Stimulated activated CD8-positive, alpha-beta memory T cell treated with anti-CD3 and anti-CD28 coated beads, Interleukin-4, amount 100 ng/mL, for 1 hour (primary cell): ENCODE measurements at places on chromosomes 4 and X.

GRCh38 chrX:40570346-40571093 lies 10.2 kb upstream of the ATP6AP2 start:
- DNase-seq, result no peak

DNA sequence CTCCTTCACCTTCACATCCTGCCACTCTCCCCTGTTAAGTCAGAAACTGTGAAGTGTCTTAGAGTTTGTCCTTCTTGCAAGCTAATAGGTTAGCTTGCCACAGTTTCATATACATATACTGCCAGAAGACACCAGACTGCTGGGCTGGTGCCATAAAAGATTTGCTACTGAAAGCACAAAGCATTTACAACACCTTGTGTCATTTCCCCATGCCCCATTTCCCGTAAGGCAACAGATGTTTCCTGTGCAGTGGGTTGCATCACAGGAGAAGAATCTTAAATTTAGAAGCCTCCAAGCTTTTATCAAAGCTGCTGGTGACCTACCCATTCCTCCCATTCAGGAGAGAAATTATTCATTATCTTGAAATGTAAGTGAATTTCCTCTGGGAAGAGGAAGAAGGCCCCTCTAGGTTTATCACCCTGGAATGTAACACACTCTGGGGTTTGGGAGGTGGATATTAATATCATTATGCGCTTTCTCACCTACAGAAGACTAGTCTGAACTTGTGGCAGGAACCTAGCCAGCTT lies 34.5 kb upstream of the RAB33B start:
- DNase-seq, result no peak

GRCh38 chr4:20464381-20464780 lies 212.7 kb downstream of the SLIT2 start:
- no peak for DNase-seq

DNA sequence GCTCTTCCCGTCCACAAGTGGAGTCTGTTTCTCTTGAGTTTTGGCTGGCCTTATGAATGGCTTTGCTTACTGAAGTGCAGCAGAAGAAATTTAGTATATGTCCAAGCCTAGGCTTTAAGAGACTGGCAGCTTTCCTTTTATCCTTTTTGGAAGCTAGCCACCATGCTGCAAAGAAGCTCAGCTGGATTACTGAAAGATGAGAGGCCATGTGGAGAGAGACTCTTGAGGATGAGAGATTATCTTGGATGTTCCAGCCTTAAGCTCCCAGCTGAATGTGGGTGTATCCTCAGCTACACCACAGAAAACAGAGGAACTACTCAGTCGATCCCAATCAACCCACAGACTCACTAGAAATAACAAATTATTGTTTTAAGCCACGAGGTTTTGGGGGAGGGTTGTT lies 12.5 kb downstream of the CCNG2 start:
- DNase-seq, result no peak

DNA sequence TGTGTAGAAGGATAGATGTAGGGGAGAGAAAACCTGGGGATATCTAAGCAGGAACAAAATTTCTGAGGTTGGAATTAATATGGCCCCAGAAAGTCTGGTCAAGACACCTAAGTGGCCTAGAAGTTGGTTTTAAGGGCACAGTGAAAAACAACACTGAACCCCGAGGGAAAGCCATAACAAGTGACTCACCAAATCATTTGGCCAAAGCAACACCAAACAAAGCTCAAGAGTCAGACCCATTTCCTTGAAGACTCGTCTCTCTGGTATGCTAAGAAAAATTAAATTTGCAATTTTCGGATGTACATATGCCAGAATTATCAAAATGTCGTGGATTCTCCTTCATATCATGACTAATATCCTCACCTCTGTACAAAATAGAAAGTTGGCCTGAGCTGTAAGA lies 162.9 kb downstream of the SMIM20 start:
- DNase-seq, result no peak

GRCh38 chr4:180900781-180901180 lies 1342.4 kb upstream of the TENM3 start:
- DNase-seq, result no peak

DNA sequence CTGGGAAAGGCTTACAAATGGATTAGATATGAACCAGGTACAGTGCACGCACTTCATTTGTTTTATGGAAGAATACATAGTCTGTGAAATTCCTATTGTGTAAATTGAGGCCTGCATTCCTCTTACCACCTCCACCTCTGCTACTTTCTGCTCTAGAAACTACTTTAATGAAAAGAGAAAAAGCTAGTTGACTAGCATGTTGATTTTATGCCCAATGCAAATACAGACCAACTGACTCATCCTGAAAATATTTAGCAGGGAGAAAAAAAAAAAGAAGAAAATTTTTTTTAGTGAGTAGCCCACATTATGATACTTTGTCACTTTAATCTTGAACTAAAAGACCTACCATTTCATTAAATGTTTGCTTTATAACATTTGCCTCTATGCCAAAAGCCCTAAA lies 41.2 kb downstream of the DCLK2 start:
- DNase-seq, result no peak

GRCh38 chr4:67167849-67168248 lies 377.5 kb downstream of the CENPC start:
- DNase-seq, result no peak

DNA sequence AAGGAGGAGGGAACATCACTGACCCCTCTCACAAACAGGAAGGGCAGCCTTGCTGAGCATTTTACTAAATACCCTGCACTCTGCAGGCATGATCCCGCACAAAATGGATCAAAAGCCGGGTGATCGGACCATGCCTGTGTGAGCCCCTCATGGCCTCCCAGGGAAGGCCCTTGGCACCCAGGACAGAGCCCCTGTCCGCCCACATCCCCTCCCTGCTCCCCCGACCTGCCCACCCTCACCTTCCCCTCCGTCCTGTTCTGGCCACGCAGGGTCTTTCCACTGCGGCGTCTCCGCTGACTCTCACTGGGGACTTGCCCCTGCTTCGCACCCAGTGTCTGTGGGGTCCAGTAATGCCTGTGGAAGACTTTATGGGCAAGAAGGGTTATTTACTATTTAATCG lies 105.0 kb downstream of the HMX1 start:
- DNase-seq, result no peak

DNA sequence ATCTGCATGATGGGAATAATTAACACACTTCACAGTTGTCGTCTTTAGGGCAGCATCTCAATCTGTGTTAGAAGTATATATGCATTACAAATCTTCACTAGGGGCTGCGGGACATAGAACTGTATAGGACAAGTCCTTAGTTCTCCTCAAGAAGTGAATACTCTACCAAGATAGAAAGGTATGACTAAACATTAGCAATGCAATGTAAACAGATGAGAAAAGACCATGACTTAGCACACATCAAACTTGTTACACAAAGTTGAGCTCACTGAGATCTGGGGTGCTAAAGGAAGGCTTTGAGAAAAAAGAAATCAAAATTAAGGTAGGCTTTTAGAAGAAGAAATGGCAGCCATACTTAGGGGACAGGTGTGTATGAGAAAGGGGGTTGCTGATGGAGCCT lies 182.1 kb upstream of the MAP3K15 start:
- DNase-seq, result no peak

- no peak for DNase-seq
Measured at GRCh38 chr4:144410230-144410783, 235.6 kb upstream of the HHIP start.

GRCh38 chr4:122814426-122814825 lies 12.2 kb upstream of the FGF2 start:
- no peak for DNase-seq

- no peak for DNase-seq
Measured at GRCh38 chr4:106541253-106541652, 172.7 kb upstream of the GIMD1 start.

DNA sequence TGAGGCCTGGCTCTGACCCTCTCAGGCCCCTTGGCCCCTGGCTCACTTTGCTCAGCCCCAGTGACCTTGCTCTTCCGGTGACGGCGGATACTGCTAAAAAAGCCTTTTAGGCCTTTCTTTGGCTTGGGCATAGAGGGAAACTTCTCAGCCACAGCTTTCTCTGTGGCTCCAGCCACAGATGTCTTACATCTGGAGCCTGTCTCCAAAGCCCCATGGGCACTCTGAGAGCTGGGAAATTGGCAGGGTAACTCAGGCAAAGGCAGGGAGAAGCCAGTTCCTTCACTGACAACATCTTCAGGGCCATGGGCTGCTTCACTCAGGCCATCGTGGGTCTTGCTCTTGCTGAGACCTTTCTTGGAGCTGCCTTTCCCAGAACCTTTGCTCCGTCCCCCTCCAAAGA lies 12.8 kb downstream of the AMER1 start:
- no peak for DNase-seq

GRCh38 chr4:19721587-19721986 lies 530.1 kb upstream of the SLIT2 start:
- DNase-seq, result no peak

DNA sequence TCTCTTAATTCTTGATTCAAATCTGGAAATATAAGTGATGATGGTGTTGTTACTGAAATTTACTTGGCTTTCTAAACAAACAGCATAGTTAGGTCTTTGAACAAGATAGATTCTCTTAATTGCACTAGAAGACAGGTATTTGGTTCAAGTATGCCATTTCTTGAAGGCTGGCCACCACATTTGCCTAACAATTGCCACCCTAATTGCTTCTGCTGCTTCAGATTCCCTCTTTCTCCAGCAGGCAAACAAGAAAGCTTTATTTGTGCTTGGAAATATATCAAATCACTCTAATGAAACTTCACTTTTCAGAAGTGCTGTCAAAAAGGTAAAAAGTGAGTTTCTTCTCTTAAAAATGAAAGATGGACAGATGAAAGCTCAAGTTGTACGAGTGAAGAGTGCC lies 418.6 kb downstream of the INPP4B start:
- DNase-seq, result no peak

DNA sequence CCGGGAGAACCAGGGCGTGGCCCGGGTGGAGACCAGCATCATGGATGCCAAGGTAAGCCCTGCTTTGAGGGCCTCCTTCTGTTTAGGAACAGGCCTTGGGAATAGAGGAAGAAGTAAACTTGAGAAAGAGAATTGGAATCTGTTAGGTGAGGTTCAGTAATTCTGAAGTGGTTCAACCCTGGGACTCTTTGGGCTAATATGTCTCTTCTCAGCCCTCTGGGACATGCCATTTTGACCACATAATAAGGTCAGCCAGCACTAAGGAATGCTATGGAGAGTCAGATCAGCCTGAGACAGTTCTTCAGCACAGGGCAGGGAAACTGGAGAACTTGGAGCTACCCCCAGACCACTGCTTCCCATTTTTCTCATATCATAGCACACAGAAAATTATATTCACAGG lies 63.3 kb upstream of the PRPS1 start:
- no peak for DNase-seq

- no peak for DNase-seq
Measured at GRCh38 chrX:8341814-8342590, 122.6 kb upstream of the VCX3B start.

- no peak for DNase-seq
Measured at GRCh38 chrX:93264261-93265002, 408.9 kb downstream of the NAP1L3 start.

DNA sequence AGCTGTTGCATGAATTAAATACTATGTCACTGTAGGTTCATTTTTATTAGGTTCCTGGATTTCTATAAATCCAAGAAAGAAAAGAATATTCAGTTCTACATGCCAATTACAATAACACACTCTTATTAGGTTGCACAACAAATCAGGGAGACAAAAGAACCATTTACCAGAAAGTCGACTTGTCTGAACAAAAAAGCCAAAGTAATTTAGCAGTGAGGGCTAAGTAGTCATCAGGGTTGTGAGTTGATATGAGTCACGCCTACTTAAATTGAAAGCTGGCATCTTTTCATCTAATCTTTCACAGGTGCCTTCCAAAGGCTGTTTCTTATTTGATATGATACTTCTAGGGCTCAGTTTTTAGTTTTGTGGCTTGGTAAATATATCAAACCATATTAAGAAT lies 25.4 kb upstream of the GNRHR start:
- DNase-seq, result no peak

DNA sequence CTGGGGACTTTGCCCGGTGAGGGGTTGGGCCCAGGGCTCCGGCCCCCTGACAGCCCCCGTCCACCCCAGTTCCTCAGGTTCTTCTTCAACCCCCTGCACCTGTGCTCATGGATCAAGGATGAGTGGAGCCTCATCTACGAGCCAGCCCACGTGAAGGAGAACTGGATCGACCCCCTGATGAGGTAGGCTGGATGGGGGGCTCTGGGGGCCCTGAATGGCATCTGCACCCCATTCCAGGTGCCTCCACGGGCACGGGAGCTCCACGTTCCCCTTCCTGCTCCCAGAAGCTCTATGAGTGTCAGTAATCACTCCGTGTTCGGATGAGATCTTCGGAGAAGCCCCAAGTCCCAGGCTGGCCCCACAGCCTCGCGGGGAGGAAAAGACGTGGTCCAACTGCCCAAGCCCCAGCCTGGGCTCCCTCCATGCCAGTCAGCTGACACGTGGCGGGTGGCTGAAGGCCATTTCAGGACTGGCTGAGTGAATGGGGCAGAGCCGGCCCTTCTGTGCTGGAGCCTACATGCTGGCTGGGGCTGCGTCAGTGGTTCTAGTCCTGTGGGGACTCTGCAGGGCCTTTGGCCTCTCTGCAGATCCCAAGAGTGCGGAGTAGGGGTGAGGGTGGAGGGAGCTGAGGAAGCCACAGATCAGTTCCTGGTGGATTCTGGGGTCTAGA lies 24.4 kb downstream of the CFAP99 start:
- DNase-seq, result no peak

- DNase-seq, result no peak
Measured at GRCh38 chr4:5539584-5539983, 168.8 kb downstream of the EVC2 start.

- no peak for DNase-seq
Measured at GRCh38 chrX:50407976-50408375, 62.6 kb downstream of the DGKK start.

- DNase-seq, result no peak
Measured at GRCh38 chrX:136353526-136354093, 52.8 kb downstream of the ADGRG4 start.

GRCh38 chr4:176546975-176547374 lies 227.2 kb downstream of the SPCS3 start:
- no peak for DNase-seq

- no peak for DNase-seq
Measured at GRCh38 chr4:2417226-2417764, 1.1 kb downstream of the ZFYVE28 start.

DNA sequence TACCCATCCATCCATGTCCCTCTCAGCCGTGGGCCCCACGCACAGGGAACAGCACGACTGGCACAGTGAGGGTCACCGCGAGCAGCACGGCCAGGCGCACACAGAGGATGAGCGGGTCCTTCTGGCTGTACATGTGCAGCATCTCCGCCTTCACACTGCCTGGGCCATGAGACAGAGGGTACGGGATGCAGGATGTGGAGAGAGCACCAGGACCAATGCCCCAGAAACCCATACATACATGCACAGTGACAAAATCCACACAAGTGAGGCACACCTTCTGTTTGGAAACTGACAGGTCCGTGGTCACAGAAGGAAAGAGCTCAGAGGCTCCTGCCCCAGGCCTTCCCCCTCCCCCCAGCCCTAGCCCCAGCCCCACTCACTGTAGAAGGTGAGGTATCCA lies 9.5 kb downstream of the SLC38A5 start:
- no peak for DNase-seq

GRCh38 chr4:110458494-110459266 lies 17.3 kb upstream of the ENPEP start:
- no peak for DNase-seq
